ENCODE measurements at places on chromosomes 4 and X. TPM values are rescaled to one million over a fixed set of nuclear protein-coding genes. Genes with fewer than 3 reads are reported as not detected.

Gene ANXA3
- total RNA-seq: not detected

Gene ERCC6L
- 0.15 TPM for total RNA-seq

Gene MAMLD1
- total RNA-seq: 1.1 TPM

Gene AMBN
- total RNA-seq: not detected

Gene MEPE
- total RNA-seq: not detected

DNA sequence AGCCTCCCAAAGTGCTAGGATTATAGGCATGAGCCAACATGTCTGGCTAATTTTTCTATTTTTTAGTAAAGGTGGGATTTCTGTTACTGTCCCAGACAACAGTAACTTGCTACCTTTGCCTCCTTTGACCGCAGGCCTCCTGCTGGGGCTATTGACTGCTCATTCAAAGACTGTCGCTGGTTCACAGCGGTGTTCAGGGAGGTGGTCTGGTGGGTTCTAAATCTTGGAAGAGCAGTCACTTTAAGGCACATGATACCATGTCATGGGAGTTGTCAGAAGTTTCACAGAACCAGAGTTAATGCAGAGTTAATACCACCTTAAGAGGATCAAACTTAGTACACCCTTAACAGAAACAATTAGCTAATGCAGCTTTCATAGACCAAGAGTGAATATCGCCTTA lies 3.8 kb downstream of the ASMT start:
- no peaks in the 10 kb centered on the region for H3K36me3 ChIP-seq
- H3K4me1 ChIP-seq: peaks cover 11% of the 10 kb centered on the region
- H3K27ac ChIP-seq: no peak overlapping the region
- DNase-seq: no peak
- H3K27me3 ChIP-seq: no peaks in the 10 kb centered on the region
- H3K4me3 ChIP-seq: no peak overlapping the region

- H3K27ac ChIP-seq: no peak overlapping the region
- H3K27me3 ChIP-seq: no peaks in the 10 kb centered on the region
- peaks cover 18% of the 10 kb centered on the region for H3K4me1 ChIP-seq
- DNase-seq: no peak
- H3K36me3 ChIP-seq: peaks cover 26% of the 10 kb centered on the region
Observed at GRCh38 chr4:25252230-25253070, 18.6 kb downstream of the PI4K2B start.

DNA sequence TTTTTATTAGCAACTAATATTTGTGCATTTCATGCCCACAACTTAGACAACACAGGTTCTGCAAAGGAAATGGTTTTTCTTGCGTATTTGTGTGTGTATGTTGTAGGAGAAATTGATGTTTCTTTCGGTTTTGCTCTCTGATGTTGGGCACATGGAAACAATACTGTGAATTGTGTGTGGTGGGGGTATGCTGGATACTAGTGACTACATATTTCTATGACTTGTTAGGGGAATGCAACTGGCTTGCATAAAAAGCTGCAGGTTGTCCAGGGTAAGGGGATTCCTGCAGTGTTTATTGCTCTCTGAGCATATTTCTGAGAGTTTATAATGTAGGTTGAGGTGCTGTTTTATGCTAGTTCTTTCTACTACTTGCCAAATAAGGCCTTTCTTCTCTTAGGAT lies 11.6 kb downstream of the DLG3 start:
- H3K36me3 ChIP-seq: no peaks in the 10 kb centered on the region
- no peak for DNase-seq
- H3K4me3 ChIP-seq: peak overlapping the region; percentile 57
- H3K4me1 ChIP-seq: peaks cover 33% of the 10 kb centered on the region
- H3K27ac ChIP-seq: peak overlapping the region; percentile 60

GRCh38 chrX:44765556-44765955 lies 78.3 kb upstream of the DUSP21 start:
- no peak overlapping the region for H3K27ac ChIP-seq
- H3K4me3 ChIP-seq: no peak overlapping the region
- no peaks in the 10 kb centered on the region for H3K36me3 ChIP-seq
- no peaks in the 10 kb centered on the region for H3K27me3 ChIP-seq
- no peaks in the 10 kb centered on the region for H3K4me1 ChIP-seq

DNA sequence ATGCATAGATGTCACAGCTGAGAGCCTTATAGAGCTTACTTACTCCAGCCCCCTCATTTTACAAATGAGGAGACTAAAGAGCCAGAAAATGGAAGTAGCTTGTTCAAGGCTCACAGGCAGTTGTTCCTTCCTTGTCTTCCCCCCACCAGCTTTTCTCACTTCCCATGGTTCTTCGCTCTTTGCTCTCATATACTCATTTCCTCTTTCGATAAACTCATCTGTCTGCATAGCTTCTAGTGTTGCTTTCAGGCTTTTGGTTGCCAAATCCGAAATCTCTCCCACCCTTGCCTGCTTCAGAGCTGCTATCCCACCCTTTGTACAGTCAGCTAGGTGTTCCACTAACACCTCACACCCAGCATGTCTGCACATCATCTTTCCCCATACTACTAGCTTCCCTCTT lies 25.0 kb upstream of the GJB1 start:
- peak overlapping the region; percentile 60 for H3K4me3 ChIP-seq
- peak; percentile 15 for DNase-seq
- peaks cover 8% of the 10 kb centered on the region for H3K4me1 ChIP-seq
- H3K27ac ChIP-seq: peak overlapping the region; percentile 61
- H3K36me3 ChIP-seq: no peaks in the 10 kb centered on the region

DNA sequence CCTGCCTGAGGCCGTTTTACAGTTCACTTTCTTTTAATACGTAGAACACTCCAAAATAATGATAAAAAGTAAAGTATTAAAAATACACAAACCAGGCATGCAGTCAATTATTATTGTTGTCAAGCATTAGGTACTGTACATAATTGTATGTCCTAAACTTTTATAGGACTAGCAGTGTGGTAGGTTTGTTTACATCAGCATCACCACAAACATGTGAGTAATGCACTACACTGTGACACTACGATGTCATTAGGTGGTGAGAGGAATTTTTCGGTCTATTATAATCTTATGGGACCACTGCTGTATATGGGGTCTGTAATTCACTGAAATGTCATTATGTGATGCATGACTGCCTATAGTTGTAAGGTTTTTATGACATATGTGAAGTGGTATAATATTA lies 149.5 kb upstream of the SH3RF1 start:
- H3K27me3 ChIP-seq: no peaks in the 10 kb centered on the region
- H3K27ac ChIP-seq: no peak overlapping the region
- no peak overlapping the region for H3K4me3 ChIP-seq
- no peak for DNase-seq

GRCh38 chr4:111480510-111480909 lies 664.7 kb upstream of the FAM241A start:
- no peak for DNase-seq
- H3K4me1 ChIP-seq: no peaks in the 10 kb centered on the region
- H3K27me3 ChIP-seq: no peaks in the 10 kb centered on the region
- no peak overlapping the region for H3K4me3 ChIP-seq
- no peak overlapping the region for H3K27ac ChIP-seq
- no peaks in the 10 kb centered on the region for H3K36me3 ChIP-seq

- no peaks in the 10 kb centered on the region for H3K36me3 ChIP-seq
- no peak overlapping the region for H3K27ac ChIP-seq
- no peaks in the 10 kb centered on the region for H3K4me1 ChIP-seq
- no peak for DNase-seq
- H3K27me3 ChIP-seq: no peaks in the 10 kb centered on the region
Observed at GRCh38 chrX:2301901-2302300, 198.9 kb downstream of the DHRSX start.

DNA sequence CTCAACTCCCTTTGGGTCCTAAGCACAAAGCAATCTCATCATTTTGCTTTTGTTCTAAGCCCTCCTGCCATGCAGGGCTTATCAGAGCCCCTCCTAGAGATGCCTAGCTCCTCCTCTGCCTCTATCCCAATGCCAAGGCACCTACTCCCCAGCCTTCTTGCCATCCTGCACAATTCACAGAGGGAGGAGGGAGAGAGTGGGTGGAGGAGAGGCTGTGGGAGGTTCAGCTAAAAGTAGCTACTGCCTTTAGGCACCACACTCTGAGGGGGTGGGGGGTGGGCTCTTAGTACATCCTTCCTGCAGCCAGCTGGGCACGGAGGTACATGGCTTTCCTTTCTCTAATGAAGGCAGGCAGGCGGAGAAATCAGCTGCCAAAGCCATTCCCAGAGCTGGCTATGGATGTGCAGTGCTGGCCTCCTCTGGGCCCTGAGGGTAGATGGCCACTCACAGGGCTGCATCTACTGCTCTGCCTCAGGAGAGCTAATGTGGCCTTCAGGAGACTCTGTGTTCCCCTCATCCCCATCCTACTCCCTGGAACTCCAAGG lies 40.1 kb downstream of the ARHGEF9 start:
- H3K36me3 ChIP-seq: no peaks in the 10 kb centered on the region
- H3K4me3 ChIP-seq: no peak overlapping the region
- H3K4me1 ChIP-seq: peaks cover 19% of the 10 kb centered on the region
- no peak for DNase-seq

GRCh38 chr4:65393078-65393477 lies 277.2 kb downstream of the EPHA5 start:
- no peak overlapping the region for H3K27ac ChIP-seq
- H3K27me3 ChIP-seq: no peaks in the 10 kb centered on the region
- H3K4me1 ChIP-seq: no peaks in the 10 kb centered on the region
- DNase-seq: no peak
- H3K36me3 ChIP-seq: no peaks in the 10 kb centered on the region
- H3K4me3 ChIP-seq: no peak overlapping the region

DNA sequence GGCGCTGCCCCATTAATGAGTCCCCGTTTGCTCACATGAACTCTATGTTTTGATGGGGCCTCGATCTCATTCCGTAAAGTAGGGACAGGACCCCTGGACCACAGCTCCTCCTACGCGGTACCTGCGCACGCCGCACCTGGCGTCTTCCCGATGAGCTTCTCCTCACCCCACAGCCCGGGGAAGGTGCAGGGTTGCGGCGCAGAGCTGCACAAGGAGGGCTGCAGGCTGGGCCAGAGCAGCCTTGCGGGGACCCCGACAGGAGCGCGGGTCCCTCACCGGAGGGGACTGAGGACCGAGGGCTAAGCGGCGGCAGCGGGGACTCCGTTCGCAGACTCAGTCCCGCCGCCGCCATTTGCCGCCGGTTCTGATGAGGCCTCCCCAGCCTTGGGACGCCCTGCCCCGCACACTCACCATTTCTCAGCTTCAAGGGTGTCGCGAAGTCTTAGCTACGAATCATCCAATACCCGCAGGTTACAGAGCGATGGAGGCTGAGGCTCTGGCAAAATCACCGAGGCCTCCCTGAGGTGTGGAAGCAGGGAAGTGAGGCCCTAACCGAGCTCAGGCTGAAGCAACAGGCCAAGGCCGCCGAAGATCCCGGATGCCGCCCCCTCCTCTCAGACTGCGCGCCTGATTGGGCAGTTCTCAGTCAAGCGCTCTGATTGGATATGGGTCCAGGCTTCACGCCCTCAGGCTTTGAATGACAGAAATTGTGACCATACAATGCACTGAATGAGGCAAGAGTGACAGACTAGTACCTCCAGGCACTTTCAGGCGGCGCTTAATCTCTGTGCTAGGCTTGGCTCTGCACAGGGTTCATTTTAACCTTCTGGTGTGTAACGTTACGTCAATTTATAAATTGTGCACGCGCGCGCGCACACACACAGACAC lies 25.1 kb downstream of the ZNF721 start:
- DNase-seq: peak; percentile 98
- peaks cover 11% of the 10 kb centered on the region for H3K4me1 ChIP-seq
- H3K27me3 ChIP-seq: no peaks in the 10 kb centered on the region
- peak overlapping the region; percentile 86 for H3K27ac ChIP-seq
- H3K36me3 ChIP-seq: peaks cover 22% of the 10 kb centered on the region

DNA sequence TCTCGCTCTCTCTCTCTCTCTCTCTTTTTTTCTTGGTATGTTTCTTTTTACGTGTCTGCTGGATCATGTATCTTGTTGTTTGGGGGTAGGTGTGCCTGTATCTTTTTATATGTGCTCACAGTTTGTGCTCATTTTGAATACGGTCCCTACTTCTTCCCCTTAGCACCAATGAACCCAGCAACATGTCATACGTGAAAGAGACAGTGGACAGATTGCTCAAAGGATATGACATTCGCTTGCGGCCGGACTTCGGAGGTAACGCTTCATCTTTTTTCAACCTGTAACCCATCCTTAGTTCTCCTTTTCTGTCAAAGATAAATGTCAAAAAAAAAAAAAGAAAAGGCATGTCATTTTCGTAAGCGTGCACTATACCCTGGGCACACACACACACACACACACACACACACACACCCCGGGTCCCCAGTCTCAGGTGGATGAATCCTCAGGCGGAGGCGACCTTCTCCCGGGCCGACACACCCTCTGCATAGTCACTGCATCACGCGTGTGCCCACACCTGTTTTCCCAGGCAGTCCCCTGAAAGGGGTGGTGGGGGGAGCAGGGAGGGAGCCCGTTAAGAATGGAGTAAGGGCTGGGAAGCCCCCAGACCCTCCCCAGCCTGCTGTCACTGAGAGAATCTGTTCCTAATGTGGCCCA lies 511 bp downstream of the GABRB1 start:
- DNase-seq: peak; percentile 9
- peaks cover 22% of the 10 kb centered on the region for H3K4me1 ChIP-seq
- no peaks in the 10 kb centered on the region for H3K36me3 ChIP-seq
- no peak overlapping the region for H3K27ac ChIP-seq

DNA sequence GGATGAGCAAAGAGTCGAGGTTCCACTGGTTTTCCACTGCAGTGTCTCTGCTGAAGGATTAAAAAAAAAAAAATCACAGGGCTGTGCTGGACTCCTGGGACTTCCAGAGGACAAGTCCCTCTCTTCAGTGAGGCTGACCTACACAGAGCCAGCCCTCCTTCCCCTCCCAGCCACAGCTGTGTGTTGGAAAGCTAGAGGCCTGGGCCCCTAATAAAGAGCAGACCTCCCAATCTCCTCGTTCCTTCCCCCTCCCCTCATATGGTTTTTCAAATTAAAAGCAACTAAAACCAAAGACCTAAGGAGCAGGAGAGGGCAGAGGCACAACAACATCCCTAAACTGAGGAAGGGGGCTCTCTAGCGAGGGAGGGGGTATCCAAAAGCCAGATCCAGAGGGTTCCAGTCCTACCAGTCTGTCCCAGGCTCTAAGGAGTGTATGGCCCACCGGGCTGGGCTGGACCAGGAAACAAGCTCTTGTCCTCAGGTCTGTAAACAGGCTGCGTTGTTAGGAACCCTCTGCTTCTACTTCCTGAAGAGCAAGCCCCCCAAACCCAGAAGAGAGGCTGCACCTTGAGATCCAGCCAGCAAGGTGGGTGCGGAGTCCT lies 4.0 kb upstream of the PDGFRA start:
- peaks cover 29% of the 10 kb centered on the region for H3K4me1 ChIP-seq
- DNase-seq: no peak
- H3K4me3 ChIP-seq: no peak overlapping the region
- peaks cover 37% of the 10 kb centered on the region for H3K27me3 ChIP-seq
- H3K27ac ChIP-seq: no peak overlapping the region

Measured in CD4-positive, alpha-beta memory T cell (primary cell).